ENCODE measurements at places on chromosomes 12 and 14. TPM values are rescaled to one million over a fixed set of nuclear protein-coding genes. Genes with fewer than 3 reads are reported as not detected.

DNA sequence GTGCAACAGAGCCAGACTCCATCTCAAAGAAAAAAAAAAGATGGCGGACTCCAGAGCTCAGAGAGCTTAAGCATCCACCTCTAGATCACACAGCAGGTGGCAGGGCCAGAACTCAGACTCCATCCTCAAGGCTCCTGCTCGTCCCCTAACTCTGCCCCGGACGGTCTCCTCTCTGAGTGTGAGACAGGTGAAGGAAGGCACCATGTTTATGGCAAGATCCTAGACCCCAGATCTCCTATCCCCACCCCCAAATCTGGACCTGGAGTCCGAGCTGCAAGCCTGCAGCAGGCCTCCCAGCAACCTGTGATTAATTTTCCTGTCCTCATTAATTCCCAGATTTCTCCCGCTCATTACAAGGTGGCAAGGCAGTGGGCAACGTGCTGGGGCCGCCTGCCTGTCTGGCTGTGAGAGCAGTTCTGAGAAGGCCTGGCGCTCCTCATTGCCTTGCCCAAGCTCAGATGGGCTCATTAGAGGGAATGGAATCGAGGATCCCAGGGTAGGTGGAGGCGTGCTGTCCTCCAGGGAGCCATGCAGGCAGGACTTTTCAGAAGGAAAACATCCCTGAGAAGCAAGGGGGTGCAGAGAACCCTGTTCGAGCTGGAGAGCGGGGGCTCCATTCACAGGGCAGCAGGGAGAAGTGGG, 296.6 kb upstream of the RTL1 start:
- no peak for DNase-seq
- H3K36me3 ChIP-seq: no peaks in the 10 kb centered on the region
- no peak overlapping the region for H3K4me3 ChIP-seq
- H3K4me1 ChIP-seq: no peaks in the 10 kb centered on the region
- no peak overlapping the region for H3K27ac ChIP-seq

DNA sequence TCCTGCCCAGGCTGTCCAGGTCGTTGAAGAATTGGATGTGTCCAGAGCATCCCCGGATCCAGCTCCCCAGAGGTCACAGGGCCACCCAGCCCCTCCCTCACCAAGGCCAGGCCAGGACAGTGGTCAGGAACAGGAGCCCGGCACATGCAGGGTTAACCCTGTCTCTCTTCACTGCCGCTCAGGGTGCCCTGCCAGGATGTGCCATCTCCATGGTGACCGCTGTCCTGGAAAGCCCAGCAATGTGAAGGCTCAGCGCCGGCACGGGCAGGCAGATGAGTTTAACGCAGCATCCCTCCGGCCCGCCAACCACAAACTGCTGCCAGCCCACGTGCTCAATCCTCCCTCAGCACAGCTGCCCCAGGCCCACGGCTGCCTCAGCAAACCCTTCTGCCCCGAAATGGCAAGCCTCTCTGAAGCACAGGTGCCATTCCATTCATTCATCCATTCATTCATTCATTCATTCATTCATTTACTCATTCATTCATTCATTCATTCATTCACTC, 4.4 kb downstream of the TMEM179 start:
- no peaks in the 10 kb centered on the region for H3K4me1 ChIP-seq
- DNase-seq: no peak
- H3K4me3 ChIP-seq: no peak overlapping the region
- H3K27ac ChIP-seq: no peak overlapping the region
- H3K27me3 ChIP-seq: peaks cover 16% of the 10 kb centered on the region
- no peaks in the 10 kb centered on the region for H3K36me3 ChIP-seq

DNA sequence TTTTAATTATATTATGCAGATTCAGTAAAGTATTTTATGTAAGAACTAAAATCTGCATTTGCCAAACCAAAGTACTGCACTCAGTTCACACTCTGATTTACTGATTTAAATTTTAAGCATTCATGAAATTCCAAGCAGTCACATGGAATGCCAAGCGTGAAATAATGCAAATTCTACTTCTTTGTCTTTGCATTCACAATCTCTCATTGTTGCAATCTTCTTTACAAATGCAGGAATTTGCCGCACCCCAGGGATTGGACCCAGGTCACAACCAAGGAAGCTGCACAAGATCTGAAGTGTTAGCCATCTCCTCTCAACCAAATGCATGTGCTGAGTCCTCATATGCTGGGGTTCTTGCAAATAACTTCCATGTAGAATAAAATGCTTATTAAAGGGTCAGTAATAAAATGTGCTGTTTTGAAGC, 71.9 kb downstream of the TUNAR start:
- H3K4me1 ChIP-seq: no peaks in the 10 kb centered on the region
- H3K36me3 ChIP-seq: no peaks in the 10 kb centered on the region
- H3K4me3 ChIP-seq: no peak overlapping the region

DNA sequence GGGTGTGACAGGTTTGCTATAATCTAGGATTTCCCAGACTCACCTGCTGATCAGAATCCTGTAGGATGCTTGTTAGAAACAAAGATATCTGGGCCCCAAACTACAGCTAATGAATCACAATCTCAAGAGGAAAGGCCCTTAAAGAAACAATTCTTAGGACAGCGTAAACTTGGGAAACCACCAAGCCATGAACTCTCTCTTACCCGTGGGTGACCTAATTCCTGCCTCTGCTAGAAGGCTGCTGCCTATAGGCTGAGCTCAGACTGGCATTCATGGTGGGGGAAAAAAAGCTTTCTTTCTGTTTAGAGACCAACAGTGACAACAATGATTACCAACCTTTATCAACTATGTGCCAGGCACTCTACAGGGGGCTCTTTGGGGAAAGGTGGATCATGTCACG, 213.9 kb upstream of the FKBP4 start:
- no peaks in the 10 kb centered on the region for H3K36me3 ChIP-seq
- H3K27ac ChIP-seq: no peak overlapping the region
- no peak overlapping the region for H3K4me3 ChIP-seq
- no peaks in the 10 kb centered on the region for H3K4me1 ChIP-seq

DNA sequence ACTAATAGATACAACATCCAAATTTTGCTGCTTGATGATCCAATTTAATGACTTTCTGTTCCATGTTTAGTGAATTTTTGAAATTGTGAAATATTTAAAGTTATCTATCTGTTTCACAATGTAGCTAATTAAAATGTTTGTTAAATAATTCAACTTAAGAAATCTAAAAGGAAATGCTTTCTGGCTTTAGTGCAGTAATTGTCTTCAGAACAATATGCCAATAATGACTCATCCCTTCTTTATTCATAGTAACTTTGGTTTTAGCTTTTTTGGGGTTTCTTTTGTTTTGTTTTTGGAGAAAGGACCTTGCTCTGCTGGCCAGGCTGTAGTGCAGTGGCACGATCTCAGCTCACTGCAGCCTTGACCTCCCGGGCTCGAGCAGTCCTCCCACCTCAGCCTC, 479.2 kb upstream of the RGS6 start:
- H3K4me1 ChIP-seq: peaks cover 18% of the 10 kb centered on the region
- H3K4me3 ChIP-seq: no peak overlapping the region
- no peak for DNase-seq
- H3K27me3 ChIP-seq: no peaks in the 10 kb centered on the region
- peaks cover 10% of the 10 kb centered on the region for H3K36me3 ChIP-seq
- H3K27ac ChIP-seq: peak overlapping the region; percentile 11

DNA sequence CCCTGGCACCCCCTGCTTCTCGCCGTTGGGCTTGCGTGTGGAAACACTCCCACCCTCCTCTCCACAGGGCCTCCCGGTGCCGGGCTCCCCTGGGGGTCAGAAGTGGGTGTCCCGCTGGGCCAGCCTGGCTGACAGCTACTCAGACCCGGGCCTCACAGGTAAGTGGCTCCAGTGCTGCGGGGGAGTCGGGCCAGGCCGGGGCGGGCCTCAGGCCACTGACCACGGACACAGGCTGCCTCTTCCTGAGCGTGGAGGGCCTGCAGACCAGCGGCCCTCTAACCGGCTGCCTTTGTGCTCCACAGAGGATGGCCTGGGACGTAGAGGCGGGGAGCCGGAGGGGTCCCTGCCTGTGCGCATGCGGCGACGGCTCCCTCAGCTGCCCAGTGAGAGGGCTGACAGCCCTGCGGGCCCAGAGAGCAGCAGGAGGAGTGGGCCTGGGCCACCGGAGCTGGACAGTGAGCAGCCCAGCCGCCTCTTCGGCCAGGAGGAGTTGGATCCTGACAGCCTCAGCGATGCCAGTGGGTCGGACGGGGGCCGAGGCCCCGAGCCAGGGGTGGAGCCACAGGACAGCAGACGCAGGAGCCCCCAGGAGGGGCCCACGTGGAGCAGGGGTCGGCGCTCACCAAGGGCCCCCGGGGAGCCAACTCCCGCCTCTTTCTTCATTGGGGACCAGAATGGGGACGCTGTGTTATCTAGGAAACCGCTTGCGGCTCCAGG, 21.1 kb downstream of the CEP170B start:
- H3K4me1 ChIP-seq: no peaks in the 10 kb centered on the region
- no peaks in the 10 kb centered on the region for H3K36me3 ChIP-seq
- no peak for DNase-seq
- no peak overlapping the region for H3K4me3 ChIP-seq
- no peaks in the 10 kb centered on the region for H3K27me3 ChIP-seq

E2F7 gene
- 14.2 TPM for total RNA-seq

DHH gene
- total RNA-seq: 0.20 TPM

IGF1 gene
- 0.48 TPM for total RNA-seq

PRICKLE1 gene
- total RNA-seq: 0.10 TPM

All from activated CD4-positive, alpha-beta memory T cell treated with anti-CD3 and anti-CD28 coated beads, Interleukin-2, amount 10 ng/mL, durations not matched to agents 7 days and 5 days (primary cell).